ENCODE measurements at places on chromosomes 6 and 20.

GRCh38 chr6:161694995-161695394, 421.1 kb upstream of the AGPAT4 start:
- DNase-seq, result no peak

- no peak for DNase-seq
Measured at GRCh38 chr20:32511358-32512046, 73.6 kb downstream of the NOL4L start.

- no peak for DNase-seq
Measured at GRCh38 chr6:63663147-63663955, 27.7 kb downstream of the PHF3 start.

GRCh38 chr6:112502351-112503090, 155.4 kb downstream of the RFPL4B start:
- no peak for DNase-seq

DNA sequence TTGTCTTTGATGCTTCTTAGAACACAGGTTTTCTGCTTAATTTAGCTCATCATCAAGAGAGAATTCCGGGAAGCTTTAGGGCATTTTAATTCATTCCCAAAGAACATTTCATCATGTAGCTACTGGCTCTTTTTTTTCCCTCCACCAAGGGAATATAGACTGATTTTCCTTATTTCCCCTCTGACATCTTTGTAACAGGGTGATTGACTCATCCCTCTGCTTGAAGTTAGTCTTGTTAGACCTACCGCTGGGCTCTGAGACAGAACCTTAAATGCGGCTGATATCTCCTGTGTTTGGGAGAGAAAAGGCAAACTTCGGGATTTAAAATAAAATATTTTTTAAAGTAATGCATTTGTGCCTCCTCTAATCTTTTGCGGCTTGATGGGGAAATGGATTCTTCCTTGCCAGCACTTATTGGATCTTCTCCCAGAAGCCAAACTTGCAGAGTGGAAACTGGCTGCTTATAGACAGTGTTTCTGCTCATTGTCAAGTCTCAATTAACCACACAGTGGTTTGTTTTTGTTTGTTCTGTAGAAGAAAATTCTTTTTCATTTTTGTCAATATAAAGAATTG, 272.7 kb upstream of the PLCB4 start:
- no peak for DNase-seq

DNA sequence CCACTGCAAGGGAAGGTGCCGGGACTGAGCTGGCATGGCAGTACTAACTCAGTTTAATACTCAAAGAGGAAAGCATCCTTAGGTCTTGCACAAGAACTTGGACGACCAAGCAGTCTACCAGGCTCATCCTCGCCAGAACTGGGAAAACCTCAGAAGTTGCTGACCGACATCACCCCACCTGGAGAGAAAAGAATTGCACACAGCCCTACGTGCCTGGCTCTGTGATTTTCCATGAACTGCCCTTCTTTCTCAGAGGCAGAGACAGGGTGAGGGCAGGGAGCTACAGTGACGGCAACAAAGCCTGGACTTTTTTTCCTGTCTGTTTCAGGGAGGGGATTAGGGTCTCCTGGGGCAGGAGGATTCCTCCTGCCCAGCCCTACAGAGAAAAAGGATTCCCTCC, 8.0 kb downstream of the JAG1 start:
- DNase-seq, result no peak

DNA sequence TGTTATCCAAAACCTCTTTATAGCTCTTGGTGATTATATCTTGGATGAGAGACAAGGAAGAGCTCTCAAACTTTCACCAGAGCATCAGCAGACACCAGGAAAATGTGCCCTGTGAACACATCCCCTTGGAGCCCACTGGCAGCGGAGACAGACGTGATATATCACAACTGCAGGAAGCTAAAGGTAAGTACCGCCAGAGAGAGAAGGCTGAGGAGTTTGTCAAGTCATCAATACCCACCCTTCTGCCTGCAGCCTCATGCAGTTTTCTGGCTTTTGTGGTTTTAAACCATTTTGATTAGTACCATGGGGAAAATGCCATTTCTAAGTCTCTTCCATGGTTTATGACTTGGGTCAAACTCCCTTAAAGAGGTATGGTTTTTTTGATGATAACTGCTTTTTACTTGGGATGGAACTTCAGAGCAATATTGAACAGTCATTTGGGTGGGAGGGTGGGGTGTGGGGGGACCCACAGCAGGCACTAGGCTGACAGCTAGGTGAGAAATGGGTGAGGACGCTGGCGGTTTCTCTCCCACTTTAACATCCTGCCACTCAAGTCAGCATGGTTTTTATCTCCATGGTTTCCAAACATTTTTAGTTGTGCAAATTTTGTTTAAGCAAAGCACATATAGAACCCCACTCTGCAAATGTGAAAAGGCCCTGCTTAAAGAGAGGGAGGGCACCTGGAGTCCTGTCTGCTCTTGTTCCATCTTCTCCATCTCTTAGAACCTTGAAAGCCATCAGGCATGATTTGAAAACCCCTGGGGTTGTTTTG, 108.4 kb downstream of the SCML4 start:
- DNase-seq, result no peak

- no peak for DNase-seq
Measured at GRCh38 chr6:87912102-87912501, 135.5 kb upstream of the SPACA1 start.

DNA sequence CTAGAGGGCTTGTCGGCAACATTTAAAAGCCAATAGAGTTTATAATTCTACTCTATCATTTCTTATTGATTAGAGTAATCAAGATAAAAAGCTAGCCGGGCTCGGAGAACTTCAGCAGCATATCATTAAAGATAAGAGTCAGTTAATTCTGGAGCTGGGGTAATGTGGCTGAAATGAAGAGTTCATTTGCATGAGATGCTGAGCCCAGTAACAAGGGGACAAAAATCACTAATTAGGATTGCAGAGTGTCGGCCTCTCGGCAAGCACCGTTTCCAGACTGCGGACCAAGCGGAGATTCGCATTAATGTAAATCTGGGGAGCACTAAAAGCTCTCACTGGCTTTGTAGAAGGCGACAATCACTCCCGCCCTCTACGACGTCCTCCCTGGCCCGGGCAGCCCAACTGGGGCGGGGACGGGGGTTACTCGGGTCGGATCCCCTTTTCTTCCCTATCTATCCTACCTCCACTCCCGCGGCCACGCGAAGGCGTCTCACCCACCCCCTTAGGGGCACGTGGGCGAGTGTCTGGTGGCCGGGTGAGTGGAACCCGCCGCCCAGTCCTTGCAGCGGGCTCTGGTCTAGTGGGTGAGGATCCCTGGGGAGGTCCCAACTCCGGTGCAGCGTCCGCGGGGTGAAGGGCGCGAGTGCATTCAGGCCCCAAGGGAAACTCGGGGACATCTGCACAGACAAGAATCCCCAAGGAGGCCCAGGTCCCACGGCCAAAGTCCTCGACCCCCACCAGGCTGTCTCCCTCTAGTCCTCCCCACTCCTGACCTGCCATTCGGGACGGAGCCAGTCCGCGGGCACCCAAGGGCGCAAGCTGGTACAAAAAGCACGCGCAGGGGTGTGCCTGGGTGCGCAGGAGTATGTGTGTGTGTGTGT, 42.2 kb upstream of the OSTM1 start:
- DNase-seq, result no peak

DNA sequence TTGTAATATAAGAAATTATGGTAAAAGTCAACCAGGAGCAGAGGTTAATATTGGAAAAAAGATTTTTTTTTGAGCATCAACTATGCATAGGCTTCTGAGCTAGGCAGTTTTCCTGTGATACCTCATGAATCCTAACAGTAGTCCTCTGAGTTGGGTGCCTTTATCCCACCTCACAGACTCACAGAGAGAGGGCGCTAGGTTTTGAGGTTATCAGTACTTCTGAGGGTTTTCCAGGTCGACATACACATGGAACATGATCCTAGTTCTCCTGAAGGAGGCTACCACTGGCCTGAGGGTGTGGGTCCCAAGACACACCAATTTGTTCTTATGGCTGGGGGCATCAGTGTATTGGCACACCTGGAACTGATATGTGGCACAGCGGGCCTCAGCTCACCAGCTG, 358.8 kb upstream of the JAG1 start:
- no peak for DNase-seq

DNA sequence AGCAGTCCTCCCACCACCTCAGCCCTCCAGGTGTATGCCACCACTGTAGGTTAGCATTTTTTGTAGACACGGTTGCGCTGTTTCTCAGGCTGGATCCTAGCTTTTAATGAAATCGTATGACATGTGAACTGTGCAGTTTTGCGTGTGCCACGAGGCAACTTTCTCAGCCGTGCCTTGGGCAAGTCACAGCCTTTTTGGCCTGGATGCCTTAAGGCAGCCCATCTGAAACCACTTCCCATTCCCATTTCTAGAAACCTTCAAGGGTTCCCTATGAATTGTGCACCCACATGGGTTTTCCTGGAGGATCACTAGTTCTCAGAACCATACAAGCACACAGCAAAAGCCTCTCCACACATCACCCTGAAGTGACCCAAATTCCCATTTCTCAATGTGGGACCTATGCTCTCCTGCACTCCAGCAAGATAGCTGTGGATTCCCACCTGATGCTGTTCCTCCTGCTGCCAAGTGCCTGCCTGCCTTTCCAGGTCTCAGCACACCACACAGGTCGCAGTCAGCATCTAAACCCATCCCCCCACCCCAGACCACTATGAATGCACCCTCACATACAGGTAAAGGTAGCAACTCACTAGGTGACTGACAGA, 28.9 kb downstream of the SNX5 start:
- DNase-seq, result no peak

GRCh38 chr20:7989379-7989778, 30.2 kb downstream of the TMX4 start:
- DNase-seq, result no peak

DNA sequence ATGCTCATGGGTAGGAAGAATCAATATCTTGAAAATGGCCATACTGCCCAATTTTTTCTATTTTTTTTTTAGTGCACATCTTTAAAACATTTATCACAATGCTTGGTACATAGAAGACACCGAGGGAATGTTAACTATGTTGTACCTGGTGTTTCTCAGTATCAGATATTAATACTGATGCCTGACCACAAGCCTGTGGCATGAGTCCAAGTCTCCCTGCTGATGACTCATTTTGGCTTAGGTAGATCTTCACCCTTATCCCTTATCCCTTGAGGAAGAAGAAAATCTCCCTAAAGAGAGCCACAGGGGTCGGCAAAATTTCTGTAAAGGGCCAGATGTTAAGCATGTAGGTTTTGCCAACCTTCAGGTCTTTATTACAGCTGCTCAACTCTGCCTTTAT, 14.5 kb downstream of the CD109 start:
- no peak for DNase-seq

GRCh38 chr6:155439376-155439775, 16.3 kb downstream of the NOX3 start:
- no peak for DNase-seq

- DNase-seq, result no peak
Measured at GRCh38 chr20:37790900-37791299, 97.1 kb downstream of the CTNNBL1 start.

DNA sequence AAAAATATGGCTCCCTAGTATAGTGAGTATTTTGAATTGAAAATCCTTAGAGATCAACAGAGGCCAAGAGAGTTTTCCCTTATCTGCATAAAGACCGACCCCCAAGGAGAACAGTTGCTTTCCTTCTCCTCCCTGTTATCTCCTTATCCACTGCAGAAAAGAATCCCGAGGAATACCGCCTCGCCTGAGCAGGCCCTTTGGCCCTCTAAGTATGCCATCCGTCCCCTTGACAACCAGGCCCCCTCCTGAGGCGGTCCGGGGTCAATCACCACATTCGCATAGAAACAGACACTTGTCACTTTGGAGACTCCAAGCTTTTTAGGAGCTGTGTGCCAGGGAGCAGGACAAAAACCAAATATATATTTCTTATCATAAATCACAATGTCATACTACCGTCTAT, 15.9 kb upstream of the GGTLC1 start:
- DNase-seq, result no peak

GRCh38 chr6:132764370-132764769, 6.7 kb upstream of the VNN2 start:
- no peak for DNase-seq

GRCh38 chr6:27495386-27496135, 22.7 kb upstream of the ZNF184 start:
- DNase-seq, result no peak

- no peak for DNase-seq
Measured at GRCh38 chr20:58619864-58620431, 31.1 kb upstream of the STX16 start.

- DNase-seq, result no peak
Measured at GRCh38 chr20:49685809-49686208, 27.9 kb downstream of the B4GALT5 start.

DNA sequence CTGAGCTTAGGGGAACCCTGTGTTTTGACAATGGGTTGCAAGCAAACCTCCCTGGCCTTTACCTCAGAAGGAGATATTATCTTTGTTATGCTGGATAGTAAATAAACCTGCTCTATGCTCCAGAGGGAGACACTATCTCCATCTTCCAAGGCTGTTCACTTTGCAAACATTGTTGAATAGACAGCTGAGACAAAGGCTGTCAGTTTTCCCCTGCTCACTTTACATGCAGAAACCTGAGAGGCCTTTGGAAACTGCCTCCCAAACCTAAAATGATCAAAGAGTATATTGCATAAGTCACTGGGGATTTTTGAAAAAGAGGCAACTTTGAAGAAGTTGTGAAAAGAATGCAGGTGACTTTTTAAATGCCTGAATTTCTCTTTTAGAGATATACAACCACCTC, 61.6 kb downstream of the MRAP2 start:
- DNase-seq, result no peak

GRCh38 chr6:38110481-38110971, 291.0 kb downstream of the ZFAND3 start:
- DNase-seq, result no peak

DNA sequence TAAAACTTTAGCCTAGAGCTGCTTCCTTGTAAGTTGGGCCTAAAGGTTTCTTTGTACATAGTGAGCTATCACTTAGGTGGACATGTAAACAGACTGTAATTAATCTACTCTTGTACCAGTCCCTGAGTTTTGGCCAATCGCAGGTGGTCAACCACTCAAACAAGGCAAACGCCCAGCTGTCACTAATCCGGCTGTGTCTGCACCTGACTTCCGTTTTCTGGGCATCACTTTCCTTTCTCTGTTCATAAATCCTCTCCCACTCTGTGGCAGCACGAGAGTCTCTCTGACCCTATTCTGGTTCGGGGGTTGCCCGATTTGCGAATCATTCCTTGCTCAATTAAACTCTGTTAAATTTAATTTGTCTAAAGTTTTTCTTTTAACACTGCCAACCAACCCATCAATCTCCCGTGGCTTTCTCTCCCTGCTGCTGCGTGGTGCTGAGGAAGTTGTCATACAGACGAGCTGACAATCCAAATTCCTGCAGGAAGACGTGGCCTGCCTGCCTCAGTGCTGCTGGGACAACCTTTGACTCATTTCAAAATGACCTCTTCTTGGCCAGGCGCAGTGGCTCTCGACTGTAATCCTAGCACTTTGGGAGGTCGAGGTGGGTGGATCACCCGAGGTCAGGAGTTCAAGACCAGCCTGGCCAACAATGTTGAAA, 206.3 kb downstream of the QKI start:
- DNase-seq, result no peak

- DNase-seq, result no peak
Measured at GRCh38 chr6:87617405-87617804, 27.5 kb downstream of the ORC3 start.

GRCh38 chr6:112503091-112503596, 156.0 kb downstream of the RFPL4B start:
- DNase-seq, result no peak

- peak; percentile 45 for DNase-seq
Measured at GRCh38 chr6:100175814-100176310, 181.8 kb upstream of the MCHR2 start.

Data from renal cortex interstitium (tissue), 15 donors.